ENCODE measurements at places on chromosomes 5 and 9.
A peak's percentile ranks its signal among the peaks of the same experiment; 100 is the strongest.

GRCh38 chr5:95866435-95867040 is 44.0 kb upstream of the GLRX start:
- no peak for DNase-seq

DNA sequence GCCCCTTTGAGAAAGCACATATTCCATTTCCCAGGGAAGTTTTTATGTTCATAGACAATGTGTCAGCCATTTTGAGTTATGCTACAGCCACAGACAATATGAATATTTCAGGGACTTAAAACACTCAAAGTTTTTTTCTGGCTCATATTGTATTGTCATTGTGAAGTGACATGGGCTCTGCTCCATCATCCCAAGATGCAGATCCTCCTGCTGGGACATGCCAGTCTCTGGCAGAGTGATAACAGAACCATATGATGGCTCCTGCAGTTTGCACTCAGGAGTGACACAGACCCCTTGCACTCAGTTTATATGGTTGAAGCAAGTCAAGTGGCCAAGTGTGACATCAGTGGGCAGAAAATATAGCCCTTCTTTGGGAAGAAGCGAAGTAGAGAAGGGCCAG is 498.4 kb upstream of the TUSC1 start:
- DNase-seq: no peak

- DNase-seq: peak; percentile 61
Observed at GRCh38 chr5:155260798-155261197, 247.2 kb downstream of the KIF4B start.

DNA sequence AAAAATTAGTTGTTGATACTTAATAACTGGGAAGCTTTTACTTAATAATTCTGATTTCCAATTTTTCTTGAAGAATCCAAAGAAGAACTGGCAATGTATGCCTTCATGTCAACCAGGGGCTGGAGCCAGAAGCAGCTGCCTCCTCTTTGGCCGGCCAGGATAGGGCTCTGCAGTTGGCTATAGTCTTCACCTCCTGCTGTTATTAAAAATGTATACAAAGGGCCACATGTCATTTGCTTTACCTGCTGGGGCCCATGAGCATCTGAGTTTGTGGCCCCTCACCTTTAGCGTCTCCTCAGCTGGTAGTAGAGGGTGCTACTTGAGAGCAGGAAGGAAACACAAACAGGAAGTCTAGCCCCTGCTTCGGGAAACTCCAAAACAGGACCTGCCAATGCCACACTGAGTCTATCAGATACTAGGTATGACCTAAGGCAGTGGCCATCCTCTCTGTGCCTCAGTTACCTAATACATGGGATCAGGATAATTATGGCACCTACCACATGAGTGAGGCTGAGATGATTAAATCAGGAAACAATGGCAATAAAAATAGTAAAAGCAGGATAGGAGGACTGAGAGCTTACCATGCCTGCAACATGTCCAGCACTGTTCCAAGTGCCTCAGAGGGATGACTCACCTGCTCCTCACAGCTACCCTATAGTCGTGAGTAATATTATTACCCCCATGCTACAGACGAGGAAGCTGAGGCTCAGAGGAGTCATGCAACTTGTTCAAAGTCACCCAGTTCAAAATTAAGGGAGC is 21.3 kb downstream of the CCDC69 start:
- no peak for DNase-seq

GRCh38 chr5:54944364-54944763 is 41.0 kb downstream of the ESM1 start:
- DNase-seq: no peak

DNA sequence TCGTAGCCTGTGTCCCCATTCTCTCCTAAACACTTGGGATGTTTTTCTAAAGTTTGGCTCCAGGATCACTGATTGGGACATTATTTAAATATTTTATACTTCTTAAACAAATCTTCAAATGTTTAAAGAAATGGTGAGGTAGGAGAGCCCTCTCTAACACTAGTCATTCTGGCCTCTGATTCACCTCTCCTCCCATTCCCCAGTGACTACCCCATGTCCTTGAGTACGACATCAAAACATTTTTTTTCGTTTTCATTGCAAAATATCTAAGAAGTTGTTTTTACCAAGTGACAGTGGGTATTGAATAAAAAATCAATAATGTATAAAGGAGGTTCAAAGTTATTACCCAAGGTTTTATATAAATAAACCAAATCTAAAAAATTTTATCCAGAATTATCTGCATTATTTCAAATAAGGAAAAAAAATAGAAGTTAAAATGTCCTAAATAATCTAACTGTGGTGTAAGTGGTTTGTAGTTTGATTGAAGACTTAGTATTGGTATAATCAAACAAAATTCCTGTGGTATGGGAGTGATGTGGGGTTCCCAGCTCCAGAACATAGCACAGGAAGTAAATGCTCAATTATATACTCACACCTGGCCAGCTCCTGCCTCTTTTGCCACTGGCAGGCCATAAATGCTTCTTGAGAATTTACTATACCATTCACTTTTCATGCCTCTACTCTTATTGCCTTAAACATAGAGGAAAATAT is 51.1 kb downstream of the MAST4 start:
- no peak for DNase-seq

DNA sequence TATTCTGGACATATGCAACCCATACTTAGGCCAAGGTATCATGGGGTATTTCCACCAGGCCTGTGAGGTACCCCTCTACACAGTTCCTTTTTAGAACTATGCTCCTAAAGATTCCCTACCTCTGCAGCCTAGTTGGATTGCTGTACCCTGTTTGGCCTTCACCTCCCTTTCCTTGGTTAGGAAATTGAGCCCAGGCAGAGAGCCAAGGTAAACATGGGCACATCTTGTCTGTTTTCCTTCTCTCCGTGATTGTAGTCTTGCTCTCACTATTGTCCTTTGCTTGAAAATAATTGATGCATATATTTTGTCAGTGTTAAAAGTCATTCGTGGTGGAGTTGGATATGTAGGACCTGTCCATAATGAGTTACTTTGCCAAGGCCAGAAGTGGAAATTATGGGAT is 26.7 kb downstream of the BDP1 start:
- no peak for DNase-seq

- DNase-seq: no peak
Observed at GRCh38 chr9:100578610-100579009, 731 bp downstream of the CAVIN4 start.

GRCh38 chr5:29162297-29162696 is 2031.2 kb upstream of the CDH6 start:
- no peak for DNase-seq

DNA sequence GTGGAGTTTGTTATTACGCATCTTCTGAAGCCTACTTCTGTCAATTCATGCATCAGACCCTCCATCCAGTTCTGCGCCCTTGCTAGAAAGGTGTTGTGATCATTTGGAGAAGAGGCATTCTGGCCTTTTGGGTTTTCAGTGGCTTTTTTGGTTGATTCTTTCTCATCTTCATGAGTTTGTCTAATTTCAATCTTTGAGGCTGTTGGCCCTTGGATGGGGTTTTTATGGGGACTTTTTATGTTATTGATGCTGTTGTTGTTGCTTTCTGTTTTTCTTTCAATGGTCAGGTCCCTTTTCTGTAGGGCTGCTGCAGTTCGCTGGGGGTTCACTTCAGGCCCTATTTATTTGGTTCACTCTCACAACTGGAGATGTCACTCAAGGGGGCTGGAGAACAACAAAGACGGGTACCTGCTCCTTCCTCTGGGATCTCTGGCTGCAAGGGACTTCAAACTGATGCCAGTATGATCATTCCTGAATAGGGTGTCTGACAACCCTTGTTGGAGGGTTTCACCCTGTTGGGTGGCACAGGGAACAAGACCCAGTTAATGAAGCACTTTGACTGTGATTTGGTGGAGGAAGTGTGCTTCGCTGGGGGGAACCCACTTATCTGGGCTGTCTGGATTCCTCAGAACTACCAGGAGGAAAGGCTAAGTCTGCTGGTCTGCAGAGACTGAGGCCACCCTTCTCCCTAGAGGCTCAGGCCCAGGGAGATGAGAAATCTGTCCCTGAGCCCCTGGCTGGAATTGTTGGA is 226.7 kb upstream of the PTGER4 start:
- DNase-seq: no peak

GRCh38 chr9:36158917-36159316 is 10.3 kb upstream of the CCIN start:
- DNase-seq: no peak

DNA sequence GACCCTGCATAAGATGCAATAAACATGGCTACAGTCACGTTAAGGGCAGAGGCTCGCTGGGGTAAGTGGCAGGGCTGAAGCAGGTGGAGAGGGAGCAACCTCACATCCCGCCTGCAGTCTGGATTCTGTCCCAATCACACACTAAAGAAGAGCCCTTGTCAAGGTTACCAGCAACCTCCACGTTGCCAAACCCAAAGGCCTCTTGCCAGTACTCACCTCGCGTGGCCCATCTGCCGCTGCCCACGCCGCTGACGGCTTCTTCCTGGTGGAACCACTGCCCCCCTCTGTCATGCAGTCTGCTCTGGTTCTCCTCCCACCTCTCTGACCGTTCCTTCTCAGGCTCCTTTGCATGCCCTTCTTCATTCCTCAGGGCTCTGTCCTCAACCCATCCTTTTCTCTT is 8.8 kb downstream of the AQP7 start:
- no peak for DNase-seq

DNA sequence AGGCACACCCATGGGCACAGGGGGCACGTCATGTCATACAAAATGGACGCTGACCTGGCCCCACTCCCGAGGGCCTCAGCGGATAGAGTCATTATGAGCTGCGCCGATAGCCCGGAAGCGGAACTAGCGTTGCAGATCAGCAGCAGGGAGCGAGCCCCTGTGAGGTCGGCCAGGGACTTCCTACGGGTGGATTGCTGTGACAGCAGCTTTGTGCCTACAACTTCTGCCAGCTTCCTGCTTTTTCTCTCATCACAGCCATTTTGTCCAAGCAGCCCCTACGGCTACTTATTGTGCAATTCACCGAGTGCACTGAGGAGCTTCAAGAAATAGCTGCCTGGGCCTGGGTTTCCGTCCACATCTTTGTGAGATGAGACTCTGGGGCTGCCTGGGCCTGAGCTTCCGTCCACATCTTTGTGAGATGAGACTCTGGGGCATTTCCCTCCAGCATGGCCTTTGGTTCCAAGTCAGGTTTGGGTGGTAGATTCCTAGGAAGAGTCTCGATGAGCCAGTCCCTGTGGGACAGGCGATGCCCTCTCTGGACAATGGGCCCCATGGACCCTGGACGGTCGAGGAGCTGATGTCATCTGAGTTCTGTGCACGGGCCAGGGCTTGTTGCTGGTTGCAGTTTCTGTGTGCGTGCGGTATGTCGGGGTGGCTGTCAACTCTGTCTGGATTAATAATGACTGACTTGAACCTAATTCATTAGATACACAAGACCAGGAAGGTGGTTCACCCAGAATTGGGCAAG is 67.0 kb upstream of the GNE start:
- DNase-seq: no peak

GRCh38 chr5:96093340-96093739 is 131.7 kb upstream of the ELL2 start:
- DNase-seq: no peak

GRCh38 chr5:149760854-149761187 is 30.7 kb downstream of the PPARGC1B start:
- DNase-seq: no peak

DNA sequence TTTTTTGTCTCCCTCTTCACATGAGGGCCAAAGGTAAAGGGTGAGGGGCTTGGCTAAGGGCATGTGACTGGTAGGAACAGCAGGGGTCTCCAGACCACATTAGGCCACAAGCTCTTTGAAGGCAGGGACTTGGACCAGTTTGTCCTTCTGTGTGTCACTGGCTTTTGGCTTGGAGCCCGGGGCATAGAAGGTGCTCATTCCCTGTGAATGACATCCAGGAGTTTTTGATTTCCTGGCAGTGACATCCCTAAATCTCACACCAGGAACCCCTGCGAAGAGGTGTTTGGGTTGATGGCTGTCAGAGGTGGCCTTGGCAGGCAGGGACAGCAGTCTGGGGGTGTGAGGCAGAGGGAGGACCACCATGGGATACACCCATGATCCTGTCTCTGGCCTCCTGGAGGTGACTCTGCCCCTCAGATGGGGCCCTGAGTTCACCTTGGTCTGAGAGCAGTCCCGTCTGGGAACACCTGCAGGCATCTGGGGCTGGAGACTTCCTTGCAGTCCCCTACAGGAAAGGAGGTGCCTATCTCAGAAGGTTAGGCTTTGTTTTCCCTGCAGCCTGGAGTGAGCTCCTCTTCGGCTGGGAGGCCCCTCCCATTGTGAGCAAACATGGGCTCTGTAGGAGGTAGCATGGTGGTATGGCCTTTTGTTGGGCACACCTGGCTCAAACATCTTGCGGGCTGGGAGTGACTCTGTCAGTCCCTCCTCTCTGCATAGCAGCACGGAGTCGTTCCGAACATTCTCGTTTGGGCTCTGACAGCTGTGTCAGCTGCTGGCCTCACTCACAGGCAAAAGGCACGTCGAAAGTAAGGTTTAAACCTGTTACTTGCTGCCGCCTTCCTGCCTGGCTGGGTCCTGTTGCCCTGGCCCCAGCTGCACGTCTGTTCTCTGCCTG is 38.6 kb upstream of the PITX1 start:
- DNase-seq: no peak

- DNase-seq: no peak
Observed at GRCh38 chr5:53558966-53559365, 1.5 kb upstream of the NDUFS4 start.

DNA sequence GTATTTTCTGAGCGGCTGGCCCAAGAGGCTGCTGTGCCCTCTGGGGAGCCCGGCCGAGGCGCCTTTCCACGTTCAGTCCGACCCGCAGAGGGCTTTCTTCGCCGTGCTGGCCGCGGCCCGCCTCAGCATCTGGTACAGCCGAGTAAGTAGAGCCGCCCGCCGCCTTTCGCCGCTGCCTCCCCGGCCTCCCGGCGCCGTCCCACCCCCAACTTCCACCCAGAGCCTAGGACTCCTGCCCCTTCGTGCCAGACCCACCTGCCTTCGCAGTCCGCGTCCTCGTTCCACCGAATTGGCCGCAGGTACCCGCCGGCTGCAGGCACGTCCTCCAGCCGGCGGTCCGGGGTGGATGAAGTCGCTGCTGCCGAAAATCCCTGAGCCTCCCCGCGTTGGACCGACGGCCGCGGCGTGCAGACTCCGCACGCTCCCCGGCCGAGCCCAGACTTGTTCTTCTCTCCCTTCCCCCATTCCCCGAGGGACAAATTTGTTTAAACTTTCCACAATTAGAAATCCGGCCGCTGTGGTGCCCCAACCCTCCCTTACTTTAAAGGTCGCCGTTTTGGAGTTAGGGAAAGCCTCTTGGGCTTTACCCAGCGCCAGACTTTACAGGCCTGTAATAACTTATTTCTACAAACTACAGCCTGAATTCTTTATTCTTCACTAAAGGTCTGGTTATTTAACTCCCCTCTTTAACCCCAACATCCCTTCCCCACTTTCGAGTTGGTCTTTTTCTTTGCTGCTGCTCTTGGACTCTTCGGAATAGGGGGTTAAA is 589 bp downstream of the RIC1 start:
- DNase-seq: no peak

- DNase-seq: no peak
Observed at GRCh38 chr5:172165465-172165864, 22.6 kb downstream of the STK10 start.

DNA sequence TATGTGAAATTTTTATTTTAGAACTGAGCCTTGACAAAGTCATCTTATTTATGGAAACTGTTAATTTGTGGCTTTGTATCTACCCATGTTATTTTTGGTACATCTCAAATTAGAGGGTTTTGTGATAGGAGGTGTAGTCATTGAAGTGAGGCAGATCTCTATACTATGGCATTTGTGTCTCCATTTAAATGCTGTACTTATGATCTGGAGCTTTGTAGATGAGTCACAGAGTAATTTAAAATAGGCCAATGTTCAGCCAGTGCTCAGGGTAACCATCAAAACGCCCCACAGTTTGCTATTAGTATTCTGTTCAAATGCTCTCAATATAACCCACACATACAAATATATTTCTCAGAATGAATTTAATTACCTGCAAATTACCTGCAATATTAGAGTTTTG is 351.5 kb upstream of the KLF9 start:
- no peak for DNase-seq

- no peak for DNase-seq
Observed at GRCh38 chr5:94471521-94471920, 146.9 kb downstream of the KIAA0825 start.

Measured in DMS 273 treated with DMSO at 0.1 percent for 48 hours (cell line).